Dermis microvascular lymphatic vessel endothelial cell (primary cell): ENCODE measurements at places on chromosomes 11 and 22. TPM values are rescaled to one million over a fixed set of nuclear protein-coding genes. Genes with fewer than 3 reads are reported as not detected.

DNA sequence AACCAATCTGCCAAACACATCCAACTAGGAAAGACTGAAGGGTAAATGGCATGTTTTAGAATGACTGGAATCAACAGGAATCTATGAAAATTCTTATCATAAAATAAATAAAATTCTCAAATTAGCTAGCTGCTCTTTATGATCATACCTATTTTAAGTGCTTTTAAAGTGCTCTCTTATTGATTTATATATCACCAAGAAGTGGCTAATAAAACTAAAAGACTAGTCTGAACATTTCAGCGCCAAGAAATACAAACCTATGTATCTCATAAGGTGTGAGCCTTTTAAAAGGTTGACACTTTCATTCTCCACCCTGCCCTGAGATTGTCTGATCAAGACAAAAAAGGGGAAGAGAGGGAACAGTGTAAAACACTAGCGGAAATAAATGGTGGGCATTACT lies 136.8 kb upstream of the ARHGAP42 start:
- DNase-seq = no peak

DNA sequence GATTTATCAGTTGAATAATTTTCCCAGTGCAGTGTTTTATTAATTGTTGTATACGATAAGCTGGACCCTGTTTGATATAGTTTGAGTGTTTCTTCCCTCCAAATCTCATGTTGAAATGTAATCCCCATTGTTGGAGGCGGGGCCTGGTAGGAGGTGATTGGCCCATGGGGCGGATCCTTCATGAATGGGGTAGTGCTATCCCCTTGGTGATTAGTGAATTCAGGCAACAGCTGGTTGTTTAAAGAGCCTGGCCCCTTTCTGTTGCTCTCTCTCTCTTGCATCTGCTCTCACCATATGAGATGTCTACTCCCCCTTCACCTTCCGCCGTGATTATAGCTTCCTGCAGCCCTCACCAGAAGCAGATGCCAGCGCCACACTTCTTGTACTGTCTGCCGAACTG lies 1.5 kb downstream of the OR5A1 start:
- no peak for DNase-seq

DNA sequence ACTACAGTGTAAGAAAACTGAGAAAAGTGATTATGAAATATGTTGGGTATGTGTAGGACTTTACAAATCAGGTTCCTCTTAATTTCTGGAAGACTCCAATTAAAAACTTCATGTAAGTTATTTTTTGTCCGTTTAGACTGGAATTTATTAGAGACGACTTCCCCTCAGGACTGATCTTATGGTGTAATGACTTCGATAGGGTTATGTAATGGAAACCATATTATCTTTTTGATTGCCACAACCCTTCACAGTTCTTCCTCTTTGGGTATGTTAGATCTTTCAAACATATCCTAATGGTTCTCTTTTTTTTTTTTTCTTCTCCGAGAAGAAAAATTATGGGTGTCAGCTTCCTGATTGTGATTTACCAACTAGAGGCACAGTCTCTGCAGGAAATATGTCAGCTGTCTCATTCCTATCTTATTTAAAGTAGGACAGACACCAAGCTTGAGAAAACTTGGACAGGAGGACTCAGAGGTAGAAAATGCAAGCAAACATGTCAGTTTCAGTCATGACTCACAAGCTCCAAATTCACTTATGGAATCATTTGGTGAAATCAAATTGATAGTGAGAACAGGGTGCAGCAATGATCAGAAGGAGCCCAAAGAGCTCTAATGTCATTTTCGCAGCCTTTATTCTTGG lies 11.1 kb upstream of the LDLRAD3 start:
- DNase-seq = no peak

GRCh38 chr11:22343371-22344032 lies 5.3 kb downstream of the SLC17A6 start:
- no peak for DNase-seq

DNA sequence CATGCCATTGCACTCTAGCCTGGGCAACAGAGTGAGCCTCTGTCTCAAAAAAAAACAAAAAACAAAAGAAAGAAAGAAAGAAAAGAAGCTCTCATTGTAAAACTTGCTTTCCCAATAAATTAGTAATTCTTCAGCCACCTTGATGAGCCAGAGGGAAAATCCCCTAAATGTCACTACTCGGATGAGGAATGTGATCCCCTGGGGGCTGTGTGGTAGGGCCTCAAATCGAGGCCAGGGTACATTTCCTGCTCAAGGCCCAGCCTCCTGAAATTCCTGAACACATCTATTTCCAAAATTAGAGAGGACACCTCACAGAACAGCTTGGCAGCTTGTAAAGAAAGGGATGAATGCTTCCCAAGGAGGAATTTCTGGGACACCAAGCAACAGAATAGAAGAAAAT lies 147.1 kb upstream of the SESN3 start:
- DNase-seq = no peak

GRCh38 chr11:123504401-123504800 lies 74.3 kb downstream of the GRAMD1B start:
- DNase-seq = no peak

GRCh38 chr11:18617688-18618341 lies 16.3 kb downstream of the SPTY2D1 start:
- DNase-seq = no peak

DNA sequence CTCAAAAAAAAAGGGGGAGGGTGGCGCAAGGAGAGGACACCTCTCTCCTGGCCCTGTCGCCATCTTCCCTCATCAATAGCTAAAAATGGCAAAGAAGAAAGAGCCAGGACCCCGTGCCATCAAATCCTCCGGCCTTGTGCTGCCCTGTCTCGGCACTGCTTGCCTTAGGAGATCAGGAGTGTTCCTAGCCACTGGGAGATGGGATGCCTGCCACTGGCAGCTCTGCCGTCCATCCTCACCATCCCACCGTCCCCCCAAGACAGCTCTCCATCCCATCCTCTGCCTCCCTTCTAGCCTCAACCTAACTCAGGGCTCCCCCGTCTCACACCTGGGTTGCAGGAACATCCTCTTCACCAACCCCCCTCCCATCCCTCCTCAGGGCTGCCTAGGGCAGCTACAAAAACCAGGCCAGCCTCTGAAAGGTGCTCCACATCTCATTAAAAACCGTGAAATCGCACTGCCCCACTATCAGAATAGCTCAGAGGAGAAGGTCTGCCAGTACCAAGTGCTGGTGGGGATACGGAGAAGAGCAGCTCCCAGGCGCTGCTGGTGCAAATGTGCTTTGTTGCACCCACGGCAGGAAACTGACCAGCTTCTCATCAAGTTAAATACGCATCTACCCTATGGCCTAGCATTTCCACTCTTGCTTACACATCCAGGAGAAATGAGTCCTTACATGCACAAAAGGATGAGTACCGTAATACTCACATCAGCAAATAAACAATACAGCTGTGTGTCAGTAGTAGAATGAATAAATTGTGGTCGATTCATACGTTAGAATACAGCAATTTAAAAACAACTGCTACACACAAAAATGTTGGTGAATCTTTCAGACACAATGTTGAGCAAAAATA lies 31.7 kb upstream of the GCAT start:
- no peak for DNase-seq

DNA sequence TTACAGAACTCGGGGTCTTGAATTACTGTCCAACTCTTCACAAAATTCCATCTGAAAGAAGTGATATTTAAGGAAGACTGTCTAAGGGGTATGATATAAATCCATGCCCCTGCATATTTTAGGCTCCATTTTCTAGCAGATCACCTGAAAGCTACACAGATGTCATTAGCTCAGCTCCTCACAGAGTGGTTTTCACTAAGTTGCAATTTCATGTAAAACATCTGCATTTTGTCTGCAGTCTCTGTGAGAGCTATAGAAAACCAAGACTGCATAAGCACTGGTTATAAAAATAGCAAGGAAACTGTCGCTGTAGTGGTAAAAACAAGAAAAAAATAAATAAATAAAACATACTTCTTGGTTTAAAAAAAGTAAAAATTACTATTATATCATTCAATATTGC lies 103.4 kb downstream of the RPL27A start:
- DNase-seq = no peak

GRCh38 chr22:35124691-35125219 lies 58.8 kb downstream of the ISX start:
- no peak for DNase-seq

- DNase-seq = no peak
Measured at GRCh38 chr11:58061813-58062212, 31.1 kb downstream of the OR6Q1 start.

DNA sequence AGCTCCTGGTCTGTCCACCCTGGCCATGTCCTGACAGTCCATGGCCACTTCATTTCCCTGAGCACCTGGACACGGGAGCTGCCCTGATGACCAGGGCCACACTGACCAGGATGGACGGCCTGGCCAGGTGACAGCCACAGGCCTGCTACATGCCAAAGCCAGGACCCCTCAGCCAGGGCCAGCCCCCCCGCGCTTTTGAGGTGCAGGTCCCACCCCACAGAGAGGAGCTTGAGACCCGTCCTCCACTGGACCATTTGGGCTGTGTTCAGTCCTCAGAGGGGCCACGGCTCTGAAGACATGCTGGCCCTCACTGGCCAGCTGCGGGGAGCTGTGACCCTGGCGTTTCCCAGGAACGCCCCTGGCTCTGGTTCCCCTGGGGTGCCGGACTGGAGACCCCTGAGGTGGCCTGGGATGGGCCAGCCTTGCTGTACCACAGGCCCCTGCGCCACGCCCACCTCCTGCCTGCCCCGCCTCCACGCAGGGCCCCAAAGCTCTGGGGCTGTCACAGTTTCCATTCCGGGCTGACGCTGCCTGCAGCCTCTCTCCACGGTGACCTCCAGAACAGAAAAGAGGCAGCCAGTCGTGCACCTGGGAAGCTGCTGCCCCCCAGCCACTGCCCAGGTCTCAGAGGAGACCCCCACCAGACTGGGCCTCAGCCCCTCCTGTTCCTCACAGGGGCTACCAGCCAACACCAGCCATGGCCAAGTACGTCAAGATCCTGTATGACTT lies 18.2 kb downstream of the EPS8L2 start:
- DNase-seq = no peak

DNA sequence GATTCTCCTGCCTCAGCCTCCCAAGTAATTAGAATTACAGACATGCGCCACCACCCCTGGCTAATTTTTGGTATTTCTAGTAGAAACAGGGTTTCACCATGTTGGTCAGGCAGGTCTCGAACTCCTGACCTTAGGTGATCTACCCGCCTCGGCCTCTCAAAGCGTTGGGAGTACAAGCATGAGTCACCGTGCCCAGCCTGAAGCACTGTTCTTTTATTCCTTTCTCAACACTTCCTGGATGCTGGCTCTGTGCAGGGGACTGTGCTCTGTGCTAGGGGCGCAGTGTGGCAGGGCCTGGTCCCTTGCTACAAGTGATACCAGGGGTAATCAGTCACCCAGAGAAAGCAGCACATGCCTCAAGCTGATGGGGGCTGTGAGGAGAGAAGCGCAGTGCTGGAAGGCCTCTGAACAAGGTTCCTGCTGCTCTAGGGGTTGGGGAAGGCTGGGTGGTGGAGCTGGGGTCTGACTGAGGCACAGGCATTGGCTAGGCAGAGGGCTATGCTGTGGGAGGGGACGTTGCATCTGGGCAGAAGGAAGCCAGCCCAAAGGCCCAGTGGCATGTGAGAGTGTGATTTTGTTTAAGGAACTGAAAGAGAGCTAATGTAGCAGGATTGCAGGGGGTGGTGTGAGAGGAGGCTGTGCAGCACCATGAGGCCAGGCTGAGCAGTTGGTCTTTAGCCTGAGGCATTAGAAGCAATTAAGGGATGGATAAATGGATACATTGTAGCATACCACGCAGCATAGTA lies 42.5 kb downstream of the CABIN1 start:
- DNase-seq = no peak

GRCh38 chr11:109422870-109423465 lies 978 bp downstream of the C11orf87 start:
- no peak for DNase-seq

DNA sequence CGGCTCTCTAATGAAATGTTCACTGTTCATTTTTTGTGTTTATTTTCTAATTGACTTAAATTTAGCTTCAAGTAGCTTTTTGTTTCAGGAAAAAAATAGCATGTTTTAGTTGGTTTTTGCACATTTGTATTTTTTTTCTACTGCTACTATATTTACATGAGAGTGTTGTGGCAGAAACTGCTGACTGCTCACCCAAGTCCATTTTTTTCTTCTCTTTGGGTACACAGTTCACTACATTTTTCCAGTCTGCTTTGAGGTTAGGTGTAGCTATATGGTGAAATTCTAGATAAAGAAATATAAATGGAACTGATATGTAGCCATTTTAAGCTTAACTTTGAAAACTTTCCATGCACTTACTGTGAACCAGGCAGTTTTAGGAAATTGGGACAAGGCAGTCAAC lies 216.7 kb upstream of the C11orf87 start:
- no peak for DNase-seq

GRCh38 chr11:68942751-68943271 lies 38.0 kb downstream of the MRGPRD start:
- DNase-seq = no peak

DNA sequence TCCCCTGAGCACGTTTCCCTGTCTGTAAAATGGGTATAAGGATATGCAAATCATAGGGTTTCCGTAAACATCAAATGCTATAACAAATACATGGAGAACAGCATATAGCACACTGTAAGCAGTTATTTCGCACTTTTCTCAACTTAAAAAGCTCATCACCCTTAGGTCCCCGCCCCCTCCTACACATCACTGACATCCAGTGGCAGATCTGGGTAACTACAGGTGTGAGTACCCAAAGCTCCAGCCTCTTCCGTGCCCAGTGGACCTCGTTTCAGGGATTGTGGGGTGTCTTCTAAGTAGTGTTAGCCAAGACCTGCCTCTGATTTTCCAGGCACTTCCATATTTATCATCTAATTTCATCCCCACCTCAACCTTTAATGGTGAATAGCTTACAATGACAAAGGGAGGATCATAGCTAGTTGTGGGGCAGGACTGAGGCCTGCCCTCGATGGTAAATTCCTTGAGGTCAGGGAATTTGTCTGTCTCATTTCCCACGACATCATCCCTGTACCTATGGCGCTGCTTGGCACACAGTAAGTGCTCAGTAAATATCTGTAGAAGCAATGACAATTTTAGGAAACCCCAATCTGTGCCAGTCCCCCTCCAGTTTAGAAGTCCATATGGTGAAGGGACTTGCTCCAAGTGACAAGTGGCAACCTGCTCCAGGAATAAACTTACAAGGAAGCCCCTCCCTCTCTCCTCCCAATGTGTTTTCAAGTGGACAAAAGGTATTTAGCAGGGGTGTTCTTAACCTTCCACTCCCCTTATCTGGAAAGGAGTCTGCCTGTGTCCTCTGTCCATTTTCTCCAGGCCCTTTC lies 340.5 kb downstream of the TENM4 start:
- peak; percentile 63 for DNase-seq

The ATG16L2 gene
- 4.7 and 8.9 TPM in 2 replicates for total RNA-seq

The CSRP3 gene
- not detected in 2 replicates for total RNA-seq

The TAF1D gene
- 67.5 and 85.4 TPM in 2 replicates for total RNA-seq

The POU2AF1 gene
- not detected in 2 replicates for total RNA-seq

The NPAT gene
- 11.9 and 14.7 TPM in 2 replicates for total RNA-seq

The SEC14L6 gene
- total RNA-seq = under 0.01 and 0.13 TPM in 2 replicates

The TTC36 gene
- 0.64 and 0.76 TPM in 2 replicates for total RNA-seq

The GNB1L gene
- 5.4 and 5.5 TPM in 2 replicates for total RNA-seq

The FAM111B gene
- total RNA-seq = 11.0 and 14.4 TPM in 2 replicates

The KRTAP5-3 gene
- total RNA-seq = not detected in 2 replicates

The RASGRP2 gene
- 1.8 and 2.7 TPM in 2 replicates for total RNA-seq

The C11orf65 gene
- total RNA-seq = not detected in 2 replicates
